NCI-H1092 (cell line): ENCODE measurements at places on chromosomes 5 and 9.

DNA sequence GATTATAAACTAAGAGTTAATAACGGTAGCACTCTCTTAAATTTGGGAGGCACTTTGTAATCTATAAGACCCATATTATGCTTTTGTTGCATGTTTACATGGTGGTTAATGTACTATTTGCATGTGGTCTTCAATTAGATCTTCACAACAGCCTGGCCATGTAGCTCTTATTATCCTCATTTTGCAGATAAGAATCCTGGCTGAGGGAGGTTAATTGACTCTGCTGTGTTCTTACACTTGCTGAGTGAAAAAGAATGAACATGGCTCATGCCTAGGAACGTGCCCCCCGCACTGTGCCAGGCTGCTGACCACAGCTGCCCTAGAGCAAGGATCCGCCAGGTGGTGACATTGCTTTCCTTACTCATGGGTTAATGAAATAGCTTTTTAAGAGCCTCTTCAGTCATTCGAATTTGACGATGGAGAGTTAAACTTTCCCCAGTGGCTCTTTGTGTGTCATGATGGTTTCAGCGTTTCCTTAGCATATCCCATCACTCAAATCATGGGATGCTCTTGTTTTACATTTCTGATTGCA lies 97.9 kb downstream of the CDH6 start:
- no peak for DNase-seq

GRCh38 chr5:67156976-67157583 lies 39.5 kb downstream of the CD180 start:
- DNase-seq: no peak

GRCh38 chr9:114233491-114234185 lies 78.3 kb downstream of the COL27A1 start:
- DNase-seq: no peak

DNA sequence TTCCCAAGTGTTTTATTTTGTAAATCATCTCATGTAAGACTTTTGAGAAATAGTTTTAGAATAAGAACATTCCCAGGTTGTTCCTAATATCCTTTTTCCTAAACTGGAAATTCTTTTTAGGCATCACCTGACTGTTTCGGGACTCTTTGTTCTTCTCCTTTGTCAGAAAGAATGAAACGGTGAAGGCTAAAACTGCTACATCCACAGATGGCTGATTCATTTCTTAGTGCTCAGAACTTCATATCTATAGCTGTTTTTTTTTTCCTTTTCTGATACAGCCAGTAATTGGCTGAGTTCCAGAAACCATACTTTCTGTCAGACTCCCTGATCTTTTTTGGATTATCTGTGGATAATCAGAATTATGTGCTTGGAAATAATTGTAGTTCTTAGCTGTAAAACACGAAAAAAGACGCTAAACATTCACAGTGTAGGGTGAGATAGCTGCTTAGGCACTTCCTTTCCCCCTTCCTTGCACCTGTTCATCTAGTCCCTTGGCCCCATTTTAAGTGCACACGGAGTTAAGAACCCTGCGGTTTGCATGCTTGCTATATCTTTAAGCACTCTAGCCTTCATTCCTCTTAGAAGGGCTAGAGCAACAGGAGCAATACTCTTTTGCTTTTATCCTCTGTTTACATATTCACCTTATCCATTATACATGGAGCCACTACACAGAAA lies 283.9 kb downstream of the PJA2 start:
- no peak for DNase-seq

- DNase-seq: no peak
Measured at GRCh38 chr9:23790351-23791260, 35.4 kb downstream of the ELAVL2 start.

DNA sequence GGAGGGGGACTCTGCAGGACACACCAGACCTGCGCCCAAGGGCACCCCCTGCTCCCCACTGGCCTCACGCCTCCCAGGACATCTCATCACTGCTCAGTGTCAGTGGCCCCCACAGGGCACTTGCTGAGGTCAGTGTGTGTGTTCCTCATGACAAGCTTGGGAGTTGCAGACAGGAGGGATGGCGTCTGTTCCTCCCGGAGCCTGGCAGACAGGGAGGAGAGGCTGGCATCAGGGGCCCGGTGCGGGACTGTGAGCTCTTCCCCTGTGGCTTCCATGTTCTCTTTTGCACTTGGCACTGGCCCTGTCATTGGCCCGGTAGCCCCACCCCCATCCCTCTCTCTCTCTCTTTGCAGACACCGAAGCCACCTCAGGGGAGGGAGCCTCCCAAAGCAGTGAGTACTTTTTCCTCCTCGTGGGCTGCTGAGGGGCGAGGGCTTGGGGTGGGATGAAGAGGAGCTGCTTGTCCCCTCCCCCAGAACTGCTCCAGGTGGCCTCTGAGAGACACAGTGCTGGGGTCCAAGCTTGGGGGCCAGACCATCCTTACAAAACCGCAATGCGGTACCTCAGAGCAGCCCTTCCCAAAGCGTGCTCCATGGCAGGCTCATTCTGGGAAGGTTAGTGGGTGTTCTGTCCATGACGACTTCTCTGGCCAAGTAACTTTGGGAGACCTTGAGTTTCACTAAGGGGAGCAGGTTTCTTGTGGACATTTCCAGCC lies 75.7 kb downstream of the AMBP start:
- no peak for DNase-seq

GRCh38 chr5:135135530-135136226 lies 101.7 kb upstream of the PITX1 start:
- peak; percentile 67 for DNase-seq

DNA sequence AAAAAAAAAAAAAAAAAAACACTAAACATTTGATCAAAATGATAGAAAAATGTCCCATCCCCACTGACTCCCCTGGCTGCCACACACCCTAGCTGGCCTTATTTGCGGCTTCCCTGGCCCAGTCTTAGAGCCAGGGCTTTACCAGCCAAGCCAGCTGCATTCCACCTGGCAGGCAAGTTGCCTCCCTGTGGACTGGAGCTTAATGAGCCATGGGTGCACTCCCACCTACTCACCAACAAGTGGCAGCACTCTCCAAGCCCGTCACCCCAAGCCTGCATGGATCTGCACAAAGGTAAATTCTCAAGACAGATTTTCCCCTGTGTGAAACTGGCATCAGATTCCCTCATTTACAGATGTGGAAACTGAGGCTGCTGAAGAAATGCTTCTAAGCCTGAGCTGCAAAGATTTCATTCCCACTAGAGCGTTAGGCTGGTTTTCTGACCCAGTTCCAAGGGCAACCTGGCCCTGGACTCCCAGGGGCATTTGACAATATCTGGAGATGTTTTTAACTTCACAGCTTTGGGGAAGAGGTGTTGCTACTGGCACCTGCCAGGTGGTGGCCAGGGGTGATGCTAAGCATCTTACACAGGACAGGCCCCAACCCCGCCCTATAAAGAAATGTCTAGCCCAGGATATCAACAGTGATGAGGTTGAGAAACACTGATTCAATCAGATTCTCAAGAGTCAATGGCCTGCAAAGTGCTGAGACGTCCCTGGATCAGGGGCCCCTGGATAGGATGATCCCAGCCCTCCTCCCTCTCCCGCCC lies 21.9 kb upstream of the VDAC1 start:
- peak; percentile 18 for DNase-seq

DNA sequence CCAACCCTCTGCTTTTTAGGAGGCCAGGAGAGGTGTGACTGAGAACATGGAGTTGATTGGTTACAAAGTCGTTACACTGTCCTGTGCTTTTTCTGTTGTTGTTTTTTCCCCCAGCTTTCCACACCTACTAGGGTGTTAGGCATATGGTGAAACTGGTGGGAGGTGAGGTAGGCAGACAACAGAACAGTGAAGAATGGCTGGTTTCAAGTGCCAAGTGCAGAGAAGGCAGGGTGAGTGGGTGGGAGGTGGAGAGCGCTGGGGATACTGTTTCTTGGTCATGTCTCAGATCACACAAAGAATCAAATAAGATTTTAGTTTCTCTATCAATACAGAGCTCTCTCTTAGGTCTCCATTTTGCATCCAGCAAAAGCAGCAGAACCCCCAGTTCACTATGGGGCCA lies 2.2 kb upstream of the SPTAN1 start:
- no peak for DNase-seq

DNA sequence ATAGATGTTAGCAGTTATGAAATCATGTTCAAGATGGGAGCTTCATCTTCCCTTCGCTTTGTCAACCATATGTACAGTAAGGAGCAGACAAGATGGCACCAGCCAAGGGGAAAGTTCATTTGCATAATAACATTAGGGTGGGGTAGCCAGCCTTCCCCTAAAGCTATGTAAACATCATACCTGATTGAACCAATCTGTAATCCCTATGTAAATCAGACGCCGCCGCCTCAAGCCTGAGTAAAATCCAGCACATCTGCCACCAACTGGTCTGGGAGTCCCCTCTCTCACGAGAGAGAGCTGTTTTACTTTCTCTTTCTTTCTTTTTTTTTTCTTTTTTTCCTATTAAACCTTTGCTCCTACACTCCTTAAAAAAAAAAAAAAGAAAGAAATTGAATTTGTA lies 30.8 kb upstream of the REEP2 start:
- DNase-seq: no peak

DNA sequence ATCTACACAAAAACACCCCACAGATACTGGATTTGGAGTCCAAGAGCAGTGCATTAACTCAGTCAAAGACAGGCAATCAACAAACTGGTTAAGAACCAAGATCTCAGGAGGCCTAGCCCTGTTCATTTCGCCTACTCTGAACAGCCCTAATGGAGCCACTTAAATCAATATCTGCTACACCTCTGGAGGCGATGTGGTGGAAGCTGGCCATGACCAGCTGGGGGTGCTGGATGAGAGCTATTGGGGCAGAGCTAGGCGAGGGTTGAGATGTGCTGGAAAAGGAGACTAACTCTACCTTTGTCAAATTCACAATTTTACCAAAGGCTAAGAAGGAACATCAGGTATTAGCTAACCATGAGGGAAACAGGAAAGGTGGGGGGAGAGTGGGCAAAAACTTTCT lies 23.3 kb upstream of the ARSB start:
- no peak for DNase-seq

DNA sequence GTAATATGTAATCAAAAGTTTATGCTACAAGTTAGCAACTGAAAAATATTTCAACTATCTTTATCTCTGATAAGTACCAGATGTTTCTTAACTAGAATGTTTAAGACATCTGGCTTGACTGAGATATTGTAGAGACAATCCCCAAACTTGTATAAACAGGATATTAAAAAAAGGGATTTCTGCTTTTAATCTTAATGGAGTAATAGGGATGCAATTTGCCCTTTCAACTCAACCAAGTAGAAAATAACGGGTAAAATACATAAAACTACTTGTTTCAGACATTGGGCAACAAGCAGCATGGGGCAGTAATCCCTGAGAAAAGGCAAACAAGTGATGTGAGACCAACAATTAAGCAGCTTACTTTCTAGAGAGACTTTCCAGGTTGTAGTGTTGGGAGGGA lies 9.4 kb upstream of the ADAMTS12 start:
- no peak for DNase-seq

GRCh38 chr9:77011973-77012821 lies 7.3 kb upstream of the FOXB2 start:
- DNase-seq: no peak

DNA sequence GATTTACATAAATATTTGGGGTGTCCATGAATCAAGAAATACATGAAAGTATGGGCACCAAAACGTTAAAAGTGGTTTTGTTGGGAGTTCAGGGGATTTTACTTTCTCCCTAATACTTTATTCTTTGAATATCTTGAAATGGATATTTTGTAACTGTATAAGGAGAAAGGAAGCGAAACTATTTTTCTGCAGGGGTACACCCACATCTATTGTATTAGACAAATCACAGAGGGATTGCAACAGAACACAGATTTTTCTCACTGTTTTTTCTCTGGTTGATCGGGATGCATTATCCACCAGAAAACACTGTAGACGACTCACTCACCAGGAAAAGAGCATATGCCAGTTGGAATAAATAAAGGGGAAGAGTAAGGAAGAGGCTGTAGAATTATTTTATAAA lies 1.2 kb upstream of the RABGAP1 start:
- no peak for DNase-seq

DNA sequence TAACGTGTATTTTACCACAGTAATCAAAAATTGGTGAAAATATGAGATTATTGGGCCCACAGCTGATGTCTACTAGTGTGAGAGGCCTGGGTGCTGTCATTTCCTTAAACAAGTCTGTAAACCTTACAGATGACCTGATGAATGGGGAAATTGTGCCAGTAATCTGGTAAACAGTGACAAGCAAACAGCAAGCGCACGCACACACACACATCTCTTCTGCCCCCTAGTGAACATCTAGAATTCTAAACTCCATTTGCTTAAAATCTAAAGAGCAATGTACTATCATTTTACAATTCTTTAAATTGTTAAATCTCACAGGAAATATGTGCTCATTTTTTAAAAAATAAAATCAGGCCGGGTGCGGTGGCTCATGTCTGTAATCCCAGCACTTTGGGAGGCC lies 7.5 kb upstream of the RAPGEF1 start:
- DNase-seq: no peak

DNA sequence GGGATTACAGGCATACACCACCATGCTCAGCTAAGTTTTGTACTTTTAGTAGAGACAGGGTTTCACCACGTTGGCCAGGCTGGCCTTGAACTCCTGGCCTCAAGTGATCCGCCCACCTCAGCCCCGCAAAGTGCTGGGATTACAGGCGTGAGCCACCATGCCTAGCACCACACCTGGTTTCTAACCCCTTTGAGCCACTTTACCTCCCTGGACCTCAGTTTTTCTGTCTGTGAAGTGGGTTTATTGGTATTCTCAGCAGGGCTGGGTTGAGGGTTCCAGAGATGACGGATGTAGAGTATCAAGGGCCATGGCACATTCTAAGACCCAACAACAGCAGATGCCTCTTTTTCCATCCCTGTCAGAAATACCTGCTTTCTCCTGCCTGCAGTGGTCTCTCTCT lies 38.6 kb downstream of the AMBP start:
- no peak for DNase-seq

- DNase-seq: no peak
Measured at GRCh38 chr5:175374166-175374875, 69.7 kb downstream of the DRD1 start.

DNA sequence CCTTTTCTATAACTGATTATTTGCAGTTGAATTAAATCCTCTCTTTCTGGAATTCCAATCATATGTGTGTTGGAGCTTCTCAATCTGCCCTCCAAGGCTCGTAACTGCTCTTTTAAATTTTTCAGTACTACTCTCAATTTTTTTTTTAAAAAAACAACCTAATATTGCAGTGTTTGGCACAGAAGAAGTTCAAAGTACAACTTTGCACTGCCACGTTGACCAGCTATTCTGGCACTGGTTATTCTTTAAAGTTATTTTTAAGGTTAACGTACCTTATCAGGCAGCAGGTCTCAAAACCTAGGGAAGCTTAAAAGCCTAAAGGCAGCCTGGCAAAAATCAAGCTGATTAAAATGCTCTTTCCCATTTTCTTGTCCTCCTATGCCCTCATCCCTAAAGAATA lies 120.5 kb downstream of the GHR start:
- no peak for DNase-seq

DNA sequence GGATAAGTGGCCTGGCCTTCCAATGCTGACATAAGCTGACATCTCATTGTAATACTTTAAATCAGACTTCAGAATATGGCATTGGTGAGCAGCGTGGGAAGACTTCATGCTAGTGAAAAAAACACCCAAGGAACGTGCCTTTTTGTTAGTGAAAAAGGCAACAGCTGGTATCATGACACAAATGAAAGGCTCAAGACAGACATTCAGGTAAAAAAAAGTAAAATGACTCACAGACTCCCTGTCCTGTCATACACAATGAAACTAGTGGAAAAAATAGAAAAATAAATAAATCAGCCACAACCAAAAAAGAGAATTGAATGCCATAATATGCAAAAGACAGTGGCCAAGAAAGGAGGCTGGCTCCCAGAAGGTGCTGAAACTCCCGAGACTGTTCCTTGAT lies 24.4 kb upstream of the PPP1R2B start:
- no peak for DNase-seq

GRCh38 chr9:115088860-115089259 lies 29.1 kb downstream of the TNC start:
- DNase-seq: no peak

- DNase-seq: no peak
Measured at GRCh38 chr9:32412440-32412839, 28.0 kb downstream of the ACO1 start.
